ENCODE measurements at places on chromosomes 13 and 19.
A peak's percentile ranks its signal among the peaks of the same experiment; 100 is the strongest.

- no peak for DNase-seq
Measured at GRCh38 chr13:73809561-73809960, 324.6 kb downstream of the KLF12 start.

DNA sequence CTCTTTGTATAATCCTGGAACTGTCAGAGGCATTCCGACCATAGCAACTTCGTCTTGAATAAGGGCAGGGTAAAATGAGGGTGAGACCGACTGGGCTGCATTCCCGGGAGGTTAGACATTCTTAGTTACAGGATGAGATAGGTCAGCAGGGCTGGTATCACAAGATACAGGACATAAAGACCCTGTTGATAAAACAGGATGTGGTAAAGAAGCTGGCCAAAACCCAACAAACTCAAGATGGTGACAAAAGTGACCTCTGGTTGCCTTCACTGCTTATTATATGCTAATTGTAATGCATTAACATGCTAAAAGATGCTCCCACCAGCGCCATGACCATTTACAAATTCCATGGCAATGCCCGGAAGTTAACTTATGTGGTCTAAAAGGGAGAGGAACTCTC, 27.7 kb upstream of the MBNL2 start:
- DNase-seq: no peak

DNA sequence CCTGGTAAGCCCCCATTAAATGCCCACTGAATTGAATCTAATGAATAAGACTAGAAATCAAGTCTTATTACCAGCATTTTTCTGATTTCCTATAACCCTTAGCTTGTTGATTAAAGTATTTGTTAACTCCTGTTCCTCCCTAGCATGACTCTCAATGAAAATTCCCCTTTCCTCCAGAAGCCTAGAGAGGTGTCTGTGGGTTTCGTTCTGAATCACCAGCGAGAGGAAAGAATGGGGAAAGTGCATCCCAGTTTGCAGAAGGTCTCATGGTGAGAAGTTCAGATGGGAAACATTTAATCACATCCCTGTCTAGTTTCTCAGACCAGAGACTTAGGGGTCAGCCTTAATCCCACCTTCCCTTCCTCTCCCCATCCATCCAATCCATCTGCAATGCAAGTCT, 26.9 kb downstream of the POU2F2 start:
- DNase-seq: no peak

DNA sequence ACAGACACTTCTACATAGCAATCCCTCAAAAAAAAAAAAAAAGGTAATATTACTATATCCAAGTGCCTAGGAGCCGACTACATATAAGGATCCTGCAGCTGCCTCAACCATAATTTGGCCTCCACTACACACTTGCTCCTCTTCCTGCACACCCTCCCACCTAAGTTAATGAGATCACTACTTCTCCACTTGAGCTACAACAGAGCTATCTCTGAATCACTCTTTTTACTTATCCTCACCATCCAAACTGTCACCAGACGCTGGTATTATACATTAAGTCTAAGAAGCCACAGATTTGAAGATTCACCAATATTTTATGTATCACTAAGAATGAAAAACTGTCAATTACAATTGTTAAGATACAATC, 8.3 kb downstream of the OBI1 start:
- DNase-seq: no peak

- DNase-seq: no peak
Measured at GRCh38 chr13:71055644-71056043, 811.4 kb downstream of the DACH1 start.

GRCh38 chr13:101584331-101584730, 131.9 kb downstream of the ITGBL1 start:
- no peak for DNase-seq

DNA sequence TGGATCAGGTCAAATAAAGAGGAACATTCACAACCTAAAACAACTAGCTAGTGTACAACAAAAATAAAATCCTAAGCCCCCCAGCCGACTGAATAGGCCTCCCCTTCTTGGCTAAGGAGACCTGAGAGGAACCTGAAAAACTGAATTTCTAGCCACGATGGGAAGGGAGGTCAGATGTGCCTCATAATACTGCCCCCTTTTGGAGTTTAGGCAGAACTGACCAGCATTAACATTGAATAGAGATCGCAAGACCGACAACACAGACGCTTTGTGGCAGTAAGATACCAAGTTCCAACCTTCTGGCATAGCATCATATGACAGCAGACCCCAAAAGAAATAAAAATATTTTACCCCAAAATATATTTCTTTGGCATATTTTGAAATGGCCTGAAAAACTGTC, 15.9 kb downstream of the CBY2 start:
- peak; percentile 21 for DNase-seq

GRCh38 chr13:59680429-59681024, 483.2 kb downstream of the DIAPH3 start:
- peak; percentile 50 for DNase-seq

GRCh38 chr19:49151267-49152118, 3.7 kb downstream of the HRC start:
- peak; percentile 64 for DNase-seq

DNA sequence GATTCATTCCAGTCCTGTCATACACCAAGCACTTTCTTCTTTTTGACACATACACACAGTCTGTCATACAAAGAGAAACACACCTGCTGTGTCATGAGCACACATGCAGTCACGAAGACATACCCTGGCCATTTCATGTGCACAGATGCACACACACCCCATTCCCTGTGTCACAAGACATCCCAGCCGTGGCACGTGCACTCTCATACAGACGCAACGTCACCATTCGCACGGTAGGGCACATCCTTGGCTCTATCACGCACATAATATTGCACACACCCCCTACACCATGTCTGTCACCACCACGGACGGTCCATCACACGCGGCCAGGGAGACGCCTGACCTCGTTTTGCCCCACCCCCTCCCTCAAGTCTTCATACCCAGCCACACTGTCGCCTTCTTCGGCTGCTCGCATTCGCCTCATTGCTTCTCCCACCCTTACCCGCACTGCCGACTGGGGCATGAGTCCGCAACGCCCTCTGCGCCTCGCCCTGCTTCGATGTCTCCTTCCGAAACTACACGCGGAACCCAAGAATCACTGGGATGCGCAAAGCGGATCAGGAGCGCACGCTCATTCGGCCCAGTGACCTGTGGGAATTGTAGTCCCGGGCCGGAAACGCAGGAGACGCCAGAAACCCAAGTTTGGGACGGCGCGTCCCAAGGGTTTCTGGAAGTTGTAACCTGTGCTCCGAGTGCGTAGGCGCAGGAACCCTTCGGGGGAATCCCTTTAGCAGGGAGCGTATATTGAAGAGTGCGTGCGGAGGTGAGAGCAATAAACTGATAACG, 6.8 kb upstream of the ZNF283 start:
- no peak for DNase-seq

DNA sequence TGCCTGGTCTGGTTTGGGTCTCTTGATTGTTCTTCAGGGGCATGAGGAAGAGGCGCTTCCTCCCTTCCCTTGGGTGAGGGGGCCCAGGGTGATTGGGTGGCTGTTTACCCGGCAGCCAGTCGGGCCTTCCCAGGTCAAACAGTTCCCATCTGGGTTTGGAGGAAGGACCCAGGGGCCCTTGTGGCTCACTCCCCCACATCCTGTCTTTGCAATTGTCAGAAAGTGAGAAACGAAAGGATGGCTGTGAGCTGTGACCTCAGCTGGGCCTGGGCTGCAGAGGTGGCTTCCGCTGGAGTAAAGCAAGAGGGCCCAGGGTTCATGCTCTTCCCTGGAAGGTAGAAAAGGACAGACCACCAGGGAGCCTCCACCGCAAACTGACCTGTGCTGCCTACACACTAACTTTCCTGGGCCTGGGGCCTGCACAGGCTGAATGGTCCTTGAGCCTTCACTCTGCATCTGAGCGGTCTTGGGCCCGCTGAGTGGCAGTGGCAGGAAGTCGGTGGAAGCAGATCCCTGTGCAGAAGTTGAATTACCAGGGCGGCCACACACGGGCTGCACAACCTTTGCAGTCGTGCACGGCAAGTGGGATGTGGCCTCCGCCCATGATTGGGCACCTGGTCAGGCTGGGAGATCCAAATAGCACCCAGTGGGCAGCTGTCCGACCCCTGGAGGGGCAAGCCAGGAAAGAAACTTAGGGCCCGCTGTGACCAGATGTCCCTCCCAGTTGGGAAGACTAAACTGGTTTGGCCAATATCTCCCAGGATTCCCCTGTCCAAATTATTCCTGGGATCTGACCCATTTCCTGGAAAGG, 5.3 kb upstream of the CD79A start:
- DNase-seq: peak; percentile 93

GRCh38 chr13:104594806-104595205, 1528.6 kb upstream of the SLC10A2 start:
- no peak for DNase-seq

DNA sequence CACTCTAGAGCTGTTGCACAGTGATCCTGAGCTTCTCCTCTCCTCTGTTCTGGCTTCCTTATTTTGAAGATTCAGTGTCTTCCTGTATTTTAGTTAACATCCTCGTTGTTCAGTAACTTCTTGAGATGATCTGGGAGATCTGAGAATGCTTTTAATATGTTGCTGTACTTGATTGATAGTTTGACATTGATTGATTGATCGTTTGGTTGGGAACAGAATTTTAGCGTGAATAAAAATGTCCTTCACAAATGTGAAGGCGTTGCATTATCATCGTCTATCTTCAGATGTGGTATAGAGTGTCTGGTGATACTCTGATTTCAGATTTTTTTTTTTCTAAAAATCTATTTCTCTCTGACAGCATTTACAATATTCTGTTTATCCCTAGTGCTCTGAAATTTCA, 80.1 kb upstream of the KLF12 start:
- no peak for DNase-seq

GRCh38 chr13:91247768-91248167, 99.7 kb upstream of the MIR17HG start:
- peak; percentile 58 for DNase-seq

DNA sequence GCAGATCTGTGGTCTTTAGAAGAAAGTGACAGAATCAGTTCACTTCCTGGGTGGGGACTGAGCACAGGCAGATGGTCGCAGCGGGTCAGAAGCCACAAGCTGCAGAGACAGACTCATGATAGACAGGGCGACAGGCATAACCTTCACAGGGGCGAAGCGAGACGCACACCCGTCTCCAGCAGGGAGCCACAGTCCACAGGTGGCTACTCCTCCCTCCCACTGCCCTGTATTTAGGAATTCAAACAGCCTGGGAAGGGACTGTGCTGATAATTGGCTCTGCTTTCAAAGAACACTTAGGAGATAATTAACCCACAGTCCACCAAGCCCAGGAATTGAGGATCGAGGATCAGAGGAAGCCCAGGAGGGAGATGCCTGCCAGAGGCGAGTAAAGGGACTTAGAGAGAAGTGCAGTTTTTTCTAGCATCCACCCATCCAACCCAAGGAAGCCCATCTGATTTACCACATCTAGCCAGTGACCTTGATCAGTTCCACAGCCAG, 23.2 kb downstream of the RFX2 start:
- DNase-seq: peak; percentile 19

- DNase-seq: peak; percentile 20
Measured at GRCh38 chr19:33063753-33064457, 783 bp downstream of the RHPN2 start.

GRCh38 chr13:27896726-27897125, 23.1 kb upstream of the PDX1 start:
- no peak for DNase-seq

- no peak for DNase-seq
Measured at GRCh38 chr13:58633226-58633625, 1001.7 kb downstream of the PCDH17 start.

DNA sequence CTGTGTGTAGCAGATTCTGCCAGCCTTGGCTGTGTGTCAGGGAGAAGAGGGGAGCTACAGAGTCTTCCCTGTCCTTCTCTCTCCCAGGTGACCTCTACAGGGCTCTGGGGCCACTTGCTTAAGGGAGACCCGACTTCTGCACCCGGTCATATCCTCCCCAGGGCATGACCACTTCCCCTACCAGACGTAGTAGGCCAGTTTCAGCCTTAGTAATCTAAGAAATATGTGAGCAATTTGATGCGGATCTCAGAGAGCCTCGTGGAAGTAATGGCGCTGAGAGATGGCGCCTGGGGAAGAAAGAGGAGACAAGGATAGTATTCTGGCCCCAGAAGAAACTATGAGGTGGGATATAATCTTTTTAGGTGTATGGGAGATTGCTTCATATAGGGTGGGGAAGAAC, 41.9 kb downstream of the NFIX start:
- DNase-seq: no peak

- DNase-seq: no peak
Measured at GRCh38 chr13:114015111-114015968, 41.5 kb upstream of the C13orf46 start.

DNA sequence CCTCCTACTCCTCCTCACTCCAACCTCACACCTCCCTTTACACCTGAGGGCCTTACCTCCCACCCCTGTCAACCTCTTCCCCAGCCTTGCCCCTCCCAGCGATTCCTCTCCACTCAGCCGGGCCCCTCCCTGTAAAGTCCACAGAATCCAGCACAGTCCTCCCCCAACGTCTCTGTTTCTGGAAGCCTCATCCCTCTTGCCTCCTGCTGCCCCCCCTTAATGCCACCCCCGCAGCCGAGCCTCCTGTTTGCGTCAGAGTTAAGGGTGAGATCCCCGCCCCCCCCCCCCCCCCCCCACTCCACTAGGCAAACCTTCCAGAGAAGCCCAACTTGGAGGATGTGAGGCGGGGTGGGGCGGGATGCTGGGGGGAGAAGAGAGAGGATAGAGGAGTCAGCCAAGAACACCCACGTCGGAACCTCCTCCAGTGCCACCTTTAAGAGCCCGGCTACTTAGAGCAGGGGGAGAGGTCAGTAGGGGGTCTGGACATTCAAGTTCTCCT, 2.1 kb downstream of the UNC13A start:
- no peak for DNase-seq

DNA sequence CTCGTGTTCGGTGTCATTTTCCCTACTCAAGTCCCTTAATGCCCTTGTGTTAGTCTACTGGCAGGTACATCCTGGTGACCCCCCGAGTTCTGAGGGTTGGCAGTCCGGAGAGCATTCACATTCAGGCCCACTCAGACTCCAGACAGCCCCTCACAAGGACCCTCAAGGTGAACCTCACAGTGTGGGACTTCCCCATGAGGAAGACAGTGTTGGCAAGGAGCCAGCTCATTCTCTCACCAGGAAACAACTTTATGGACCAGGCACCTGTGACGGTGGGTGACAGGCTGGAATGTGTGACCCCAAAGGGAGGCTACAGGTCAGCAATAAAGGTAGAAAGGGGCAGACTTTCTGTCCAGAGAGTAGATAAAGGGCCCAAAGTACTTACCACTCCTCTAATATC, 24.5 kb downstream of the RDH8 start:
- no peak for DNase-seq

GRCh38 chr13:109220631-109221030, 565.8 kb downstream of the IRS2 start:
- DNase-seq: no peak

All from KBM-7 (cell line).